Uterus (tissue), 4 donors: ENCODE measurements at places on chromosomes 16 and 17. TPM values are rescaled to one million over a fixed set of nuclear protein-coding genes. Genes with fewer than 3 reads are reported as not detected.

- DNase-seq, result no peak
These were observed 647.7 kb upstream of the SOX9 start for GRCh38 chr17:71472809-71473789.

Gene GOSR1
- total RNA-seq, result 69.7 TPM

Gene CSH2
- total RNA-seq, result not detected

DNA sequence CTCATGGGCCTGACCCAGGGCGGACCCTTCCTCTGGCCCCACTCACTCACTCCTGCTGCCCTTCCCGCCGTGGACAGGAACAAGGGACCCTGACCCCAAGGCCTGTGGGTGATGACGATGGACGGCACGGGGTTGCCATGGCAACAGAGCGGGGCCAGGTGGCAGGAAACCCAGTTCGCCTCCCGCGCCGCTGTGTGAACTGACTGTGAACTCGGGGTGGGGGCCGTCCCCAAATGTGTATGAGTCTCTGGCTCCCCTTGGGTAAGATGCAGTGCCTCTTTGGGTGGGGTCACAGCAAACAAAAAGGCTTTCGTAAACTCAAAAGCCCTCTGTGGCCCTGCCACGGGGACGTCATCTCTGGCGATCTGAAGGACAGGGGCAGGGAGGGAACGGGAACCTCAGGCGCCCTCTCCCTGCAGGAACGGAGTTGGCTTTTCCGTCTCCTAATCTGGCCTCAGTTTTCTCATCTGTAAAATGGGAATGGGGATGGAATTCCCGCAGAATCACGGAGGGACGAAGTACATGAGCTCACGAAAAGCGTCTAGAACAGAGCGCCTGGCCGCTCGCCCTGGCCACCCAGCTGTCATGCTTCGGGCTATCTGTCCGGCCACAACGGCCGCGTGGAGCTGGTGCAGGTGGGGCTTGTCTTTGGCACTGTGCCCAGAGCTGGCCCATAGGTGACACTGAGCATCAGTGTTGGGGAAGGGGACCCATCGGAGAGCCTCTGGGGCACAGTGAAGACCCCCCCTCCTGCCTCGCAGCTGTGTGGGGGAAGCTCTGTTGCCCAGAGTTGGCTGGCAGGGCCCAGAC is 44.9 kb upstream of the PABPN1L start:
- no peak for DNase-seq

Gene EFNB3
- total RNA-seq, result 0.59 TPM

GRCh38 chr16:52466994-52467393 is 79.9 kb downstream of the TOX3 start:
- no peak for DNase-seq

DNA sequence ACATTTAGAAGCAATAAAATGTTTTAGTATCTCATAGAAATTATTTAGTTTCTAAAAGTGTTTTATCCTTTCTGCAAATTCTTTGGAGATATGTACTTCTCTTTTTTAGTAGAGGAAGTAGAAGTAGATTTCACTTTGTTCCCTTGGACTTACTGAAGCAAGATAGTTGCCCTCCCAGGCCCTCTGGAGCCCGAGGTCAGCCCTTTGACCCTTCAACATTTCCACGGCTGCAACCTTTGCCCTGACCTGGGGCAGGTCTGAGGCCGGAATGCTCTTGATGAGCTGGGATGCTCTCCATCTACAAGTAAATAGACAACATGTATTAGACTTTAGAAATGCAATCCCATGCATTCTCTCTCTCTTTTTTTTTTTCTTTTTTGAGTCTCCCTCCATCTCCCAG is 167.5 kb downstream of the CDK5R1 start:
- DNase-seq, result no peak

Gene ZFP90
- 81.4 TPM for total RNA-seq

Gene NPIPA3
- total RNA-seq, result not detected

DNA sequence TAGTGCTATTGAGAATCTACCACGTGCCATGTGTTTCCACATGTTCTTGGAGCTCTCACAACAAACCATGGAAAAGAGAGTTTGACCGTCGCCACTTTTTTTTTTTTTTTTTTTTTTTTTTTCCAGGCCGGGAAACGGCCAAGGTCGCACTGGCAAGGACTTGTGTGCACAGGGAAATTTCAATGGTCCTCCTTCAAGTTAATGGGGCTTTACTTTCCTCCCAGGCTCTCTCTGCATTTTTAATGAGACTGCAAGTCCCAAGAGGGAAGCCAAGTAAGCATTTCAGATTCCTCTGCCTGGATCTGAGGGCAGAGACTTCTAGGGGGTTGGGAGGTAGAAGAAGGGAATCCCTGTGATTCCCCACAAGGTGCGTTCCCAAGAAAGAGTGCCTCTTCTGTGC is 94.7 kb upstream of the MPHOSPH6 start:
- no peak for DNase-seq

- no peak for DNase-seq
These were observed 1.7 kb upstream of the LMF1 start for GRCh38 chr16:972316-973002.

- DNase-seq, result peak; percentile 27
These were observed 58.2 kb upstream of the RPH3AL start for GRCh38 chr17:410543-411401.

Gene RUNDC3A
- total RNA-seq, result 0.69 TPM

Gene MVD
- total RNA-seq, result 8.5 TPM

Gene TP53TG3F
- not detected for total RNA-seq
